ENCODE measurements at places on chromosomes 4 and X.

GRCh38 chrX:63012574-63012973, 338.6 kb downstream of the SPIN4 start:
- no peak for DNase-seq

DNA sequence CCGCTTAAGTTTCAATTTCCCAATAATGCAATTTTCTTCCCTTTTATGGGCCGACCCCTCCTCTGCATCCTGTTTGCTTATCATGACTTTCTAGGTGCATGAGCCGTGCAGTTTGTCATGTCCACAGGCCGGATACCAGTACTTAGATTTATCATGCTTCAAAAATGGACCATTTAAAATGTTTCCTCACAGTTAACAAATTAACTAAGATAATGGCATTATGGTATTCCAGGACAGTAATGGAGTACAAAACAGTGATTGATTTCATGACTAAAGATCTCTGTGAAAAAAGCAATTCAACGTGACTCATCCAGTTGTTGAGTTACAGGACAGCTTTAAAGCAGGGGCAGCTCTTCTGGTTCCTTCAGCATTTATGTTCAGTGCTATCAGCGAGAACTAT, 23.0 kb downstream of the SNX25 start:
- peak; percentile 63 for DNase-seq

DNA sequence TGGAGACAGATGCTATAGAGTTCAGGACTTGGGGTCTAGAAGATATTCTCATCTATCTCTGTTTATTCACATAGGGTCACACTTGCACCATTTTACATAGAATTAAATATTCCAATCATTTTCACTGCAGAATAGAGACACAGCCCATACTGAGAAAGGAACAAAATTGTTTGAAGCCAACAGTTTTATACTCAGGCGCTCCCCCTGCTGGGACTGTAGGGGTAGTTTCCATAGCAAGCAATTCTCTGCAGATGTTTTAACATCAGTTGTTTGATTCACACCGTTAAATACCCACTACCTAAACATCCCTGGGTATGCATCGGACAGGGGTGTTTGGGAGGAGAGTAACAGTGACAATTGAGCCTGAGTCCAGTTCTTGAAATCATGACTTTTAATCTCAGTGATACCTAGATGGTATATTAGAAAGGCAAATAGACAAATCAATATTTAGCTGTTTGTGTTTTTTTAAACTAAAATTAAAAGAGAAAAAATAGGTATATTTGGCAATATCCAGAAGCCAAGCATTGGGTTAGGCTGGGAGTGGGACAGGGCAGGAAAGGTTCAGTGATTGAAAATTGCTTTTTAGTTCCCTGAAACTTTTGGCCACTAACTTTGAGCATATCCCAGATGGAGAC, 33.8 kb downstream of the LONRF3 start:
- DNase-seq = peak; percentile 21

- DNase-seq = no peak
These were observed 30.1 kb upstream of the TMEM154 start for GRCh38 chr4:152709675-152710438.

GRCh38 chr4:61245069-61245714, 45.1 kb downstream of the ADGRL3 start:
- no peak for DNase-seq

DNA sequence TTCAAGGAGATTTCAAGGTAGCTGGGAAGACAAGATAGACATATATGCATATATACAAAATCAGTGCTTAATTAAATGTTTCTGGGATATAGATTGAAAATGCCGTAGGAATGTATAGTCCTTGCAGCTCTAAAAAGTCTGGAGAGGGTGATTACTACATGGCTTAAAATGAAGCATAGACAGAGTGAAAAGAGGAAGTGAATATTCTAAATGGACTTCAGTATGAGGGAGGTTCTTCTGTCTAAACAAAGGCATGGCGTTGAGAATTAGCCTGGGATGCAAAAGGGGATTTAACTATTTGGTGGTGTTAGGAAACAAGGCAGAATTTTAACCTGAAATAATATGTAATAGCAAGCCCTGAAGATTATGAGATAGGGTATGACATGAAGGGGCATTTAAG, 141.5 kb upstream of the FRMPD4 start:
- no peak for DNase-seq

GRCh38 chr4:185775792-185776555, 36.0 kb downstream of the SORBS2 start:
- DNase-seq = no peak

DNA sequence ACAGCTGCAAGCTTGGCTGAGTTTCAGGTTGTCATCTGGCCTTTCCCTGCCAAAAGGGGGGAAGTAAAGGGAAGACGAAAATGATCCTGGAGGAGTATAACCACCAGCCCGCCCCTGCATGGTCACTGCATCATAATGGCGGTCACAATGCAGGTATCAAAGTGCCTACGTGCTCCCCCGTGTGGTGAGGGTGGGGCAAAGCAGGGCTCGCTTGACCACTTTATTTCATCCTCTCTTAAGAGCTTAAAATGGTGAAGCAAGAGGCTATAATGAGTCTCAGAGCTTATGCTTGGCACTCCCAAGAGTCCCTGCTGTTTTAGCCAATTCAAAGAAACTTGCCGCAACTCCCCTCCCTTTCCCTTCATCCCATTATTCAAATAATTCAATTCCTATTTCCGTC, 105.6 kb downstream of the APOOL start:
- peak; percentile 53 for DNase-seq

DNA sequence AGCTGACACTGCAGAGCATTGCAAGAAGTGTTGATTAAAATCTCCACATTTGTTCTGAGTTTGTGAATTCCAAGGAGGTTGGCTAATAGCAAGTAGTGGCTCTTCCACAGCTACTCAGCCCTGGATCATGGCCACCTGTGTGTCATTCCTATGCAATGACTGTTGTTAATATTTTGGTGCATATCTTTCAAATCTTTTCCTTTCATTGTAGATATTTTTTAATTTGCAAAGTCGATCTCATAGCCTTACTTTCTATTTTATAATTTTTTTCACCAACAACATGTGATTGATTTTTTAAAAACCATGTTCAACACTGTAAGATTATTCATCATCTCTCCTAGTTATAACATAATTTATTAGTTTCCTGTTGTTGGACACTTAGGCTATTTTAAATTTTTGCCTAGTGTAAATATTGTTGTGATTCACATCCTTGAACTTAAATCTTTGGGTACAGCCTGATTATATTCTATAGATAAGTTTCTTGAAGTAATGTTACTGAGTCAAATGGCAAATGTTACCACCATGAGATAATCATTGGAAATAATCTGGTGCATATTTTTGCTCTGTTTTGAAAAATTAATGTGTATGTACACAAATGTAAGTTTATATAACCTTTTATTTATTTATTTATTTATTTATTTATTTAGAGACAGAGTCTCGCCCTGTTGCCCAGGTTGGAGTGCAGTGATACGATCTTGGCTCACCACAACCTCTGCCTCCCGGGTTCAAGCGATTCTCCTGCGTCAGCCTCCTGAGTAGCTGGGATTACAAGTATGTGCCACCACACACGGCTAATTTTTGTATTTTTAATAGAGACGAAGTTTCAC, 17.1 kb upstream of the ARHGAP10 start:
- no peak for DNase-seq

GRCh38 chr4:78687818-78688217, 88.3 kb upstream of the BMP2K start:
- no peak for DNase-seq

DNA sequence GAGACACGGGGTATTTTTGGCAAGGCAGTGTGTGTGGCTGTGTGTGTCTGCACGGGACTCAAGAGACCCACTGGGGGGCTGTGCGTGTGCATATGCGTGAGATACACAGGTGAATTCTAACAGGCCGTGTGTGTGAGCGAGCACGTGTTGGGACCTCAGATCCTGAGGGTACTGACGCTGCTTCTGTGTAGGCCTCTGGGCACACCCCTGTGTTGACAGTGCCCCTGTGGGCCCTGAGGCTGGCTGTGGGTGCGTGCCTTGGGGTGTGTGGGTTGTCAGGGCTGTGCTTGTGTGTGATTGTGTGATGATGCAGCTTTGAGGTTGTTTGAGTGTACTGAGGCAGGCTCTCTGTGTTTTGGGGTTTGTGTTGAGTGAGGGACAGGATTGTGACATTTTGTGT, 13.9 kb downstream of the FOXP3 start:
- DNase-seq = no peak

All from BE2C (cell line).